T follicular helper cell (primary cell): ENCODE measurements at places on chromosomes 3 and 15.

DNA sequence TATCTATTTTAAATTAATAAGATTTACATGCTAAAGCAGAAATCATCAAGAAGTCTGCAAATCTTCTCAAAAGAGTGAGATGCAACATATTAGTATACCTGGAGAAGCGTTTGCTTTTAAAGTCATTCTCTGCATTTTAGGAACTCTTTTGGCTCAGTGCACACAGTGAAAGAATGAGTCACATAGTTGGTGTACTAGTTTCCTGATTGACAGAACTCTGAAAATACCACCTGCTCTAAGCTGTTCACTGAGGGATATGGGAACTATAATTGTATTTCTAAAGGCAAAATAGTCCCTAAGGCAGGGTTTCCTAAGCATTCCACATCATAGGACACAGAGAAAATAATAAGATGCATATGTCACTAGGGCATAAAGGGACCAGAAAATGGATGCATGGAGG, 838.5 kb downstream of the DIPK2A start:
- DNase-seq, result no peak

DNA sequence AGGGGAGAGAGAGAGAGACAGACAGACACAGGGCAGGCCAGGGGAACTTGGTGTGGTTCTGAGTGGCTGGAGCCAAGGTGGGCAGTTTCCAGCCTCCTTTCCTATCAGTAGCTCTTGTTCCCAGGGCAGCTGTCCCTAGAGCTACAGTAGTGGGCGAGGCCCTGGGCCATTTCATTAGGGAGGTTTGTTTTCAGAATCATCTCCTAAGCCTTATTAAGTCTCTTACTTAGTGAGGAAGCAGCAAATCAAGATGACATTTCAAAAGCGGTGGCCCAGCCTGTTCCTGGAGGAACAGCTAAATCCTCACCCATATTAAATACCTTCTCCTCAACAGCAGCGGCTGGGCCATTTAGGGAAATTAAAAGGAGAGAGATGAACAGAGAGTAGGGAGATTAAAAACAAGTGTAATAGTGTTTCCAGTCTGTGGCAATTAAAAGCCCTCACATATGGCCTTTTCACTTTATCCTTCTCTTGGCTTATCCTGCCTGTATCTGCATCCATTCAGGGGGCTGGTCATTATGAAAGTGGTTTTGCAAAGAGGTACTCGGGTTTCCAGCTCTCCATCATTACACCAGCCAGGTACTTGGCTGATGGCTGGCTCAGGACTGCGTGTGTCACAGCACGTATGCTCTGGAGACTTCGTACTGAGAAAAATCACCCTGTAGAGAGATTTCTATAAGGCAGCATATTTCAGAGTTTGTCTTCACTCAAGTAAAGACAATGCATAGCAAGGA, 91.9 kb upstream of the PRR23C start:
- no peak for DNase-seq

DNA sequence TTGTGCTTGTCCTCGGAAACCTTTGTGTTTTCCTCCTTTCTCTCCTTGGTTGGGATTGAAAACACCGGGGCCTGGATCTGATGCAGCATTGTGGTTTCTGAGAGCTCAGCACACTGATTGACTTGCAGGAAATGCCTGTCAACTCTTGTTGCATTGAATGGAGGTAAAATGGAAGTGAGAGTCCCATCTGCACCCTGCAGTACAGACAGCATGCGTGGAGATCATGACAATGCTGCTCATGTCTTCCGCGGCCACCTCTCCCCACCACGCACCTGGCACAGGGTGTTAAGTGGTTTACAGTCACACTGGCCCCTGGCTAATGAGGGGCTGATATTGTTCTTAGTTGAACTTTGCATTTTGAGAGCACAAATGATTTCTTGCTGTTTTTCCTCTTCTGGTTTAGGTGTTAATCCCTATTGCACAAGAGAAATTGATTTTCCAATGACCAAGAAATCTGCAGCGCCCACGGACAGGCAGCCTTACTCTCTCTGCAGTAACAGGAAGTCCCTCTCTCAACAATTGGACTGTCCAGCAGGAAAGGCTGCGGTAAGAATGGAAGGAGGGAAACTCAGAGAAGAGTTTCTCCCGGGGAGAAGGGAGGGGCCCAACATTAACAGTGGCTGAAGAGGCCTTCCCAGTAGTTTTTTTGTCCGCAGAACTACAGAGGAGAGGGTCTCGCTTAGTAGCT, 58.5 kb downstream of the STARD5 start:
- DNase-seq, result no peak

DNA sequence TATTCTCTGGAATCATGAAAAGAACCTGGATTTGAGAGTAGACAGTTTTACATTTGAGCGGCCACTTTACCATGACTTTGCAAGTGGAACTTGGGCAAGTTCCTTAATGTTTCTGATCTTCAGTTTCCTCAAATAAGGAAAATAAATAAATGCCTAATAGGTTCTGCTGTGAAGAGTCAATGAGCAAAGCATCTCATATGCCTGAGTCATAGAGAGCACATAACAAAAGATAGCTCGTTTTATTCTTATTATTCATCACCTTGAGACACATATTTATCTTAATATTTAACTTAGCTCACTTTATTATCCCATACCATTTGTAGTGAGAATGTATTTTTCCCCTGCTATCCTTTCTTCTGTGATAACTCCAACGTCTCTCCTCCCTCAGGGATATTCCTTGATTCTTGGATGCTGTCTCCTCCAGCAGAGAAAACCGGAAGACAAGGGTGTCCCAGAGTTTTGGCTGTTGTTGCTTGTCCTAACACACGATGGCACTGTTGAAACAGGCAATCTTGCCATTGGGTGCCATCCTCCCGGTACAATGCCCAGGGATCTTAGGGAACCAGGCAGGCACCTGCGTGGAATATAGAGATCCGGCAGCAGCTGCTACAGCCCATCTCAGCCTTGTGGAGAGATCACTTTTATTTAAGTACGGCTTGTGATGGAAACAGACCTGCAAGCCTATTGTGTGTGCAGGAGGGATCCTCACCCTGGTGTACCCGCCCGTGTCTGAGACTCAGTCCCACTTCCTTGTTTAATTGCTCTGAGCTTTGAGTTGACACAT, 33.3 kb upstream of the VPS33B start:
- DNase-seq, result peak; percentile 11

DNA sequence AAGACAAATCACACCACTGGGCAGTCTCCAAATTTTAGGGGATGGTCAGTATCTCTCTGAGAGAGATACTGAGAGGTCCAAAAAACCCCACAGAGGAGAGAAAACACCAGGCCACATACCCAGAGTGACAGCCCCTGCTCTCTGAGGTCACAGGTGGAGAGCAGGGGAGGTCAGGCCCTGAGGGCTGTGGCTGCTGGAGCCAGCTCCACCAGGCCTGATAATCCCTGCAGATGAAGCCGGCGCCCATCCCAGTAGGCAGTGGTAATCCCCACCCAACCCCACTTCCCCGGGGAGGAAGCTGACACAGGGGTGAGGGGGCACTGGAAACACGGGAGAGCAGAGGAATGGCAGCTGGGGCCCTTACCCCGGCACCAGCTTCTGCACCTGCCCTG, 31.2 kb upstream of the SRP14 start:
- no peak for DNase-seq

DNA sequence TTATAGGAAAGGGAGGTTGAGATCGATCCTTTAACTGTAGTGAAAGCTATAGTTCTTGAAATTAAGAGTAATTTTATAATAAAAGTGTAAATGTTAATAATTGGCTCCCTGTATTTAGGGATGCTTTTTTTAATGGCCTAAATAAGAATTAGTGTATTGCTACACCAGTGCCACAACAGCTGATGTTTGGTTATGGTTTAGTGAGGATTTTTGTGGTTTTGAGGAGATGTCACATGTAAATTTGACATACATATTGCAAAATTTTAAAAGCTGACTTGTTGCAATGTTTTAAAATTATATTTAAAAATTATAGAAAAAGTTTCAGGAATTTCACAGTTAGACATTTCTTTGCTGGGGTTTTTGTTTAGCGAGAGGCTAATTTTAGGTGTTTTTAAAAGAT, 3.9 kb downstream of the TSC22D2 start:
- DNase-seq, result no peak

GRCh38 chr15:52100807-52101442, 11.7 kb downstream of the BCL2L10 start:
- no peak for DNase-seq

GRCh38 chr3:141914311-141914710, 37.9 kb downstream of the ATP1B3 start:
- no peak for DNase-seq

DNA sequence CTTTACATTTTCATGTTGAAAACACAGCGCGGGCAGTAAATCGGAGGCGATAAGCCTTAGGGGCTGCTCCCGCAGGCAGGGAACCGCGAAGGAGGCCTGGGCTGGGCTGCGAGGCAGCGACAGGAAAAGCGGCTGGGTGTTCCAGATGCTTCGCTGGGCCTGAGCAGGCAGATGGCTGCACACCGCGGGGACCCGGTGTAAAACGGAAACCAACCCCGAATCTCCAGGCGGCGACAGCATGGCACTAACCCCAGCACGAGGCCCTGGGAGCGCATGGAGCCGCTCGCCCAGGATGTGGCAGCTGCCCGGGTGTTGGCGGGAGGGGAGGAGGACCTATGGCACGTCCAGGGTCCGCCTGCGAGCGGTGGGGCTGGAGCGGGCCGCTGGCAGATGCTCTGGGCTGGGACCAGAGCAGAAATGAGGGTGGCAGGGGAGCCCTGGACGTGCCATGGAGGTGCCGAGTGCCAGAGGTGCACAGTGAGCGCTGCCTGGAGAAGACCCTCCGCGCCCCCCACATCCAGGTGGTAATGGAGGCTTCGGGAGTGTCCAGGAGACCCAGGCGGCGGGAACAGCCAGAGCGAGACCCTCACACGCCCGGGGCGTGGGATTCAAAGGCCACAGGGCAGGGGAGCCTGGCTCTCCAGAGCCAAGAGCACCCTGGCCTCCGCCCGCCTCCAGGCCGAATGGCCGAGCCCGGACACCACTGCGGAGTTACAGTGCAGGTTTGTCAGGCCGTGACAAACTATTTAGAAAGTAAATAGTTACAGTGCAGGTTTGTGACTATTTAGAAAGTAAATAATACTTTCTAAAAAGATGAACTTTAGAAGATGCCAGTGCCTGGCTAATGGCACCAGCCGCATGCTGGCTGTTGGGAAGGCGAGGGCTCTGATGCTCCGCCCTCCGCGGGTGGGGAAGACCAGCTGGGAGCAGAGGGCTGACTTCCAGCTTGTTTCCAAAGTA, 293.6 kb downstream of the OCA2 start:
- DNase-seq, result no peak

DNA sequence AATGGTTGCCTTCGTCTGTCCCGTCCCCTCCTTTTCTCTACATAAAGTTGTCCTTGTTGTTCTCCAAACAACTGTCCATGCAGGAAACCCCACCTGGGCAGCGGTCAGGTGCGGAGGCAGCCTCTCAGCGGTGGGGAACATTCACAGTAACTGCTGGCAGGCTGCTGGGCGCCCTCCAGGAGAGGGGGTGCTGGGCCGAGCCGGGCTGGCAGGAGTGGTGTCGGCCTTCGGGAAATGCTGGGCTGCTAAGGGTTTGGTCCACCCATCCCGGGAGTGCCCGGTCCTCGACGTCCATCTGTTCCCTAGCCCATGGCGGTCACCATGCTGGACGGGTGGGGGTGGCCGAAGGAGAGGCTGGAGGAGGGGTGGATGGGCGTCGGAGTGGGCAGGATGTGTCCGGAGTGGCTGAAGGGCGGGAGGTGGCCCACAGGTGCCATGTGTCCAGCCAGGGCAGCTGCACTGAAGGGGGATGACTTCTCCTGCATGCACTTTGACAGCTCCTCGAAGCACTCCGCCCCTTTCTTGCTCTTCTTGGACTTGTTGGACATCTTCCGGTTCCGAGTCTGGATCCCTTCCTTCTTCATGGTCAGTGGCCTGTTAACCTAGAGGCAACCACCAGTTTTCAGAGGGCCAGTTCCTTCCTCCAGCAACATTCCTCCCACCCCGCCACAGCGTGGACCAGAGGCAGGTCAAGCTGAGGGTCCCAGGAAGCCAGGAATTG, 12.1 kb downstream of the GATA2 start:
- no peak for DNase-seq

GRCh38 chr15:39596358-39597051, 15.6 kb downstream of the THBS1 start:
- no peak for DNase-seq

GRCh38 chr15:70665599-70665998, 97.8 kb downstream of the UACA start:
- DNase-seq, result no peak
